ENCODE measurements at places on chromosomes 12 and 14.

DNA sequence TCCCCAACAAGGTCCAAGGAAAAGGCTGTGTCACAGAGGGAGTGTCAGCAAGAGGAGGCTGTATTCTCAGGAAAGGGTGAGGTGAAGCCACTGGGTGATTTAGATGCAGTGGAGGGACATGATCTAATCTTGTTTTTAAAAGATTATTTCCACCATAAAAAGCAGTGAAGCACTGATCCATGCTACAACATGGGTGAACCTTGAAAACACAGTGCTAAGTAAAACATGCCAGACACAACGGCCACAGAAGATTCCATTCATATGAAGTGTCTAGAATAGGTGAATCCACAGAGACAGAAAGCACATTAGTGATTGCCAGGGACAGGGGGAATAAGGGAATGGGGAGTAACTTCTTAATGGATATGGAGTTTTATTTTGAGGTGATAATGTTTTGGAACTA, 12.8 kb downstream of the RITA1 start:
- DNase-seq, result no peak

DNA sequence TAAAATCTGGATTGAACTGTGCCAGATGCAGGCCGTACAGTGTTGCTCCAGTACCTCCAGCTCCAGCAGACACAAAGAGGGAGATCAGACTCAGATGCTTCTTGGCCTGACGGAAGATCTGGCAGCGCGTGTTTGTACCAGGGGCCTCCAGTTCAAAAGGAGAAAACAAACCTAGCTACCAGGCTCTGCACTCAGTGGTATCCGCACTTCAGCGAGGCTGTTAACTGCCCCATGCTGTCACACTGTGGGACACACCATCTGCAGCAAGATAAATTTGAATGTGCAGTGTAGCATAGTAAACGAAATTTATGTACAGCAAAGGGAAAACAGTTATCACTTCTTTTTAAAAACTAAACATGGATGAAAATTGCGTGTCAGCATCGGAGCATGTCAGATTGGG, 5.1 kb downstream of the DYNC1H1 start:
- no peak for DNase-seq

DNA sequence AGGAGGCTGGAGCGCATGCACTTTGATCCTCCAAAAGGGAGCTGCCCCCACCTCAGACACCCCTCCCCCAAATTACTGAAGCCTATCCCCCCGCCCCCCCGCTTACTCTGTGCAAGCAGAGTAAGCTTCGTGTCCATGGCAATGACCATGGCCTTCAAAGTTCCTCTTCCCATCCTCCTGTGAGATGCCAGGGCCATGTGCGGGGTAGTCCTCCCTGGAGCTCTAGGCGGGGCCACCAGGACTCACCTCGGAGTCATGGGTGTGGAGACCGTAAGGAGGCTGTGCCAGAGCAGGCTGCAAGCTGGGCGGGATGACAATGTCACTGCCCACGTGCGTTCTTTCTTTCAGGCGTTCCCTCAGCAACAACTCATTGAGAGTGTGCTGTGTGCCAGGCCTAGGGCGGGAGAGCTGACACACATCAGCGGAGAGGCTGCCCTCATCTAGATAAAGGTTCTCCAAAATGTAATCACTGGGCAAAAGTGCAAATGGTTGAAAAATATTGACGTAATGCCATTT, 66.8 kb downstream of the C14orf132 start:
- no peak for DNase-seq

- peak; percentile 8 for DNase-seq
Observed at GRCh38 chr12:31431721-31432240, 105.8 kb upstream of the SINHCAF start.

DNA sequence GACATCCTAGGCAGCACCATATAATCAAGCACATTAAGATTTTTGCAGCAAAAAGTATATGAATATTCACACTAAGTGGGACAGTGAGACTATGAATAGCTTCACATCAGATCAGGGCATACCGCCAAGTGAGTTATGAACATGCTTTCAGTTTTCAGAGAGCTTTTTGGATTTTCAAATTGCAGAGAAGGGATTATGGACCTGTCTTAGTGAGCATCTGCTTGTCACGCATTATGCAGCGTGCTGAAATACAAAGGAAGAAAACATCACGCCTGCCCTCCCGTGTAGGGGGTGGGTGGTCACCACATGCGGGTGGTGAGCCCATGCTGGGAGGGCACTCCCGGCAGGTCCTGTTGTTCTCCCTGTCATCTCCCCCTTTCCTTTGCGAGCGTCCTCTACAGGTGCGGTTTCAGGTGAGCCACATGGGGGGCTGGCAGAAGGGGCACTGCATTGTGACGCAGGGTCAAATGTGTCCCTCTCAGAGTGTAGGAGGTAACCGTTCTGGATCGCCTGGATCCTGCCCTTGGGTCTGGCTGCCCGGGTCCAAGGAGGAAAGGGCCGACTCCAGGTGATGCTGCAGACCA, 42.6 kb downstream of the TRAF3 start:
- DNase-seq, result peak; percentile 12

DNA sequence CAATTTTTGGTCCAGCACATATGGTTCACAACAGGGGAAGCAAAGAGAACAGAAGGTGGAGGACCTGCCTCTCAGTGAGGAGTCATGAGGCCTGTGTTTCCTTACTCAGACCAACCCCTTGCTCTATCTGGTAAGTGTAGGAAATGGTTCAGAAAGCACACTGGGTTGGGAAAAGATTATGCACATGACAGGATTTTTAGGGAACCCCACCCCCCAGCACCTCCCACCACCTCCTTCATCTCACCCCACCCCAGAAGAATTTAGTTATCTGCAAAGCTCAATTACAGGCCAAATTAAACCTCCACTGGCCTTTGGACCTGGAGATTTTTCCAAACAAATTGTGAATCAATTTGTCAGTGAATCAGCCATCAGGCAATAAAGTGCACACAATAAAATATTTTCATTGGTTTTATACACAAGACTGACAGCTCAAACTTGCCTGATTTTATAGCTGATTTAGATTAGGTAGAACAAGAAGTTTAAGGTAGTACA, 132.8 kb downstream of the DACT1 start:
- DNase-seq, result no peak

DNA sequence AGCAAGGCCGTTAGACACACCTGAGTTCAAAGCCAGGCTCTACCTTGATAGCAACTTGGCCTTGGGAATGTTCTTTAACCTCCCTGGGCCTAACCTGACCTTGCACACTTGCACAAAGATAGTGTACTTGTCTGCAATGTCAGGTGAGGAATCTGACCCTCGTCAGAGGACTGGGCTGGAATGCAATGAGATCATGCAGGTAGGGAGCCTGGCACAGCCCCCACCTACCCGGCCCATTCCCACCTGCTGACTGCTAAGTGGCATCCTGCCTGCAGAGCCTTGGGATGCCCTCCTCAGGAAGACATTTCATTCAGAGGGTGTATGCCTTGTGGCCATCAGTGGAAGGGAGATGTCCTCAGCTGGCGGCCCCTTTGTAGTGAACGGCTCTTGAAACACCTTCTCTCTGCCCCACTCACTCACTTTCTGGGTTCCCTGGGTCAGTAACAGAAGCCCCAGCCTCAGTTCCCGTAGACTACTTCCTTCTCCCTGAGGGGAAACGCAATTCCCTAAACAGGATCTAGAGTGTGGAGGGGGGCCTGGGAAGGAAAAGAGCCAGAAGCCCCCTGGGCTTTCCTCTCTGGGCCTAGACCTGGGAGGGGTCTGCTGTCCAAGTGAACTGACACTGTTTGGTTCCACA, 68.0 kb upstream of the DICER1 start:
- DNase-seq, result no peak

DNA sequence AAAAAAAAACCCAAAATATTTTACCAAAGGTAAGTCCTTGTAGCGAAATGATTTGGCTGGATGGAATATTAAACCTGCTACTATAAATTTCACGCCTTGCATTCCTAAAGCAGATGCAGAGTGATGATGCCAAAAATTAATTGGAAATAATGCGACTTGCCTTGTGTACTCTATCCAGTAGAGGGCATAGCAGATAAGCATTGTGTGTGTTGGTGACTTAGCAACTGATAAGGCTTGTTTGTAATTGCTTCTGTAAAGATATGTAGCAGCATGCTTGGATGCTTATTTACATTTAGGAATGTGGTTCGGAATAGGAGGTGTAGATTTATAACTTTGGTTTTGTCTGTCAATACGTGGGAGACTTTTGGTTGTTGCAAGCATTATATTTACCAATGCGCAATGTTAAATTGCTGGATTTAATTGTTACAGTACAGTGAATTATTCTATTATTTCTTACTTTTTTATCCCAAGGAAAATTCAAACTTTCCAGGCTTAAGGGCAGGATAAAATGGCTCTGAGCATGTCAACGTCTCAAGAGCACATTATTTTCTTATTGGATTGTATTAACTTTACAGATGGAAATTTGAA, 80.5 kb downstream of the TMEM260 start:
- peak; percentile 39 for DNase-seq

GRCh38 chr12:111154147-111154834, 214.6 kb downstream of the PHETA1 start:
- DNase-seq, result no peak

- DNase-seq, result no peak
Observed at GRCh38 chr14:44081146-44081545, 425.9 kb downstream of the FSCB start.

GRCh38 chr14:90911121-90911520, 94.9 kb upstream of the TTC7B start:
- no peak for DNase-seq

DNA sequence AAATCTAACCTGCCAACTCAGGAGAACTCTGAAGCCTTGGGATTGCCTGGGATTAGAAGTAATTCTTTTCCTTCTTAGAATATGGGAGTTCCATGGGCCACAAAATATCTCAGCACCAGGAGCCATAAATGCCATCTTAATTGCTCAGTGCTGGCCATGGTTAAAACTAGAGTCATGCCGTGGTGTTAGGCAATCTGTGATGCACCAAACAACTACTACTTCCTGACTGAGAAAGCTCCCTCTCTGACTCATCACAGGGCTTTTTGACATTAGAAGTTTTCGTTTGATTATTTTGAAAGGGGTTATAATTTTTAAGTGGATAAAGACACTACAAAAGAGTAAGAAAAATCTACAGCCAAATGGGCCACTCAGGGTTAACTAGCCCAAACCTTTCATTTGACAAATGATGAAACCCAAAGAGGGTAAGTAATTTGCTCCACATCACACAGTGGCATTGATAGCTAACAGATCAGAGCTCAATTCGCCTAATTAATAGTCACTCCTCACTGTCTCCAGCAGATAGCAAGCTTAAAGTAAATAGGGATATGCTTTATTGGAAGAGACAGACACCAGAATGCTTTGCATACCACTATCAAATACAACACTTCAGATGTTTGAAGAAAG, 377.3 kb downstream of the EMP1 start:
- DNase-seq, result peak; percentile 38

GRCh38 chr12:94674051-94674451, 23.7 kb upstream of the TMCC3 start:
- DNase-seq, result no peak

- no peak for DNase-seq
Observed at GRCh38 chr12:82857276-82857675, 170.6 kb downstream of the TMTC2 start.

GRCh38 chr12:75177997-75178396, 31.6 kb downstream of the KCNC2 start:
- peak; percentile 72 for DNase-seq

DNA sequence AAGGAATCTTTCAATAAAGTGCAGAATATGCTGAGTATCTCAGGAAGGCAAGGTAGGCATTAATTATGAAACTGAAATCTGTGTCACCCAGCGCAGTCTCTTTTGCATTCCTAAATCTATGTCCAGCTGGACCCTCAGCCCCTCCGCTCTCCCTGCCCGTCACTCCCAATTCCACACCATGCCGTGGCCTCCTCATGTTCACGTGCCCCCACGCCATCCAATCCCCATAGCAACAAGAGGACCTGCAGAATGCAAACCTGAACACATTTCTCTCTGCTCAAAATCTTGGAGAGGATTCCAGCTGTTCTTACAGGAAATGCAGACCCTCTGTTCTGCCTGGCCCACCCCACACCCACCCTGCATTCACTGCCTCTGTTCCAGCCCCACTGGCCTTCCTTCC, 35.3 kb downstream of the KDM2B start:
- DNase-seq, result no peak

- DNase-seq, result no peak
Observed at GRCh38 chr14:73833034-73833433, 18.6 kb upstream of the PTGR2 start.

DNA sequence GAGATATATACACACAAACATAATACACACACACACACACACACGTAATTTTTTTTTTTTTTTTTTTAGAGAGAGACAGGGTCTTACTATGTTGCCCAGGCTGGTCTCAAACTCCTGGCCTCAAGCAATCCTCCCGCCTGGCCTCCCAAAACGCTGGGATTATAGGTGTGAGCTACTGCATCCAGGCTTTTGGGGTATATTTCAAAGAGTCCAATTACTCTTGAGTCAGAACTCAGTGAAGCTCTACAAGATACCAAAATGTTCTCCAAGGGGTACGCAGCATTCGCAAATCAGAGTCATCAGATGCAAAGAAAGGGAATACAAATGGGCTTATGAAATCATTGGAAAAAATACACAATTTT, 54.0 kb downstream of the PHLDA1 start:
- no peak for DNase-seq

- no peak for DNase-seq
Observed at GRCh38 chr12:119642986-119643385, 24.9 kb upstream of the PRKAB1 start.

GRCh38 chr12:110039085-110039807, 9.1 kb downstream of the C12orf76 start:
- peak; percentile 90 for DNase-seq

DNA sequence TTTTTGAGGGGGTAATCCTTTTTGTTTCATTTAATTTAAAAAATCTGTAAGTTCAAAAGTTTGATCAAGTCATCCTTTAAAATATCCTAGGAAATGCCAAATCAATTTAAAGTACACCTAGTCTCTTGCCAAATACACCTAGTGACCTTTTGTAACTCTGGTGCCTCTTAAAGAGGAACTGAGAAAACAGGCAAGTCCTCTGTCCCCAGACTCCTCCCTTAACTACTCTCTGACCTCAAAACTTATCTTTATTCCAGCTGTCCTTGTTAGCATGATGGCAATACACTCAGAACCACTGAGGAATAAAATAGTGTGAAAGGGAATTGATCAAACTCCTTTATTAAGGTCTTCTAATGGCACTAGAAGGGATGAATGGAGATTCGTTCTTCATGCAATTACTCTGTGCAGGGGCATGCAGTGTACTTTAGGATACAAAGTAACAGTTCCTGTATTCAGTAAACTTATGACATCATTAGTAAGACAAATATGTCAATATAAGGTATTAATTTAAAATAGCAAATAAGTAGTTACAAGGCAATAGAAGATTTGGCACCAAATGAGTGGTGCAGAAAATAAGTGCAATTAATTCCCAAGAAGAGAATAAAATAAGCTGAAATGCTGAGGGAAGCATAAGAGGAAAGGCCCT, 3.3 kb downstream of the FAR2 start:
- no peak for DNase-seq

GRCh38 chr12:28780096-28780495, 369.0 kb upstream of the FAR2 start:
- DNase-seq, result peak; percentile 96

Measured in brain microvascular endothelial cell (primary cell).